ENCODE measurements at places on chromosomes 11 and 22.

GRCh38 chr11:127965939-127966668 lies 621.3 kb downstream of the ETS1 start:
- DNase-seq = no peak

DNA sequence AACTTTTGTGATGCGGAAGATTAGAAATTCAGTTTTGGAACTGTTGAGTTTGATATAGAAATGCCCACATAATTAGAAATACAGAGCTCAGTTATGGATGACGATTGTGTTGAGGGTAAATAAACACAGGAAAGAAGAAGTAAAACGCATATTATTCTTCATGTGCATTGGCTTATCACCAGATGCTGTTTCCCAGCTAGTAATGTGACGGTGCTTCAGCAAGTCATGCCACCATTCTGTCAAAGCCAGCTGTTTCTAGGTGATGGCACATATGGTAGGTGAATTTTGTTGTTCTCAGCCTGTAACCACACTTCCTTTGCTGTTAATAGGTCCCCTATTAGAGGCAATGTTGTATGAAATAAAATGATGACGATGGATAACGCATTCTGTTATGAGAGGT lies 68.9 kb downstream of the C11orf65 start:
- DNase-seq = no peak

DNA sequence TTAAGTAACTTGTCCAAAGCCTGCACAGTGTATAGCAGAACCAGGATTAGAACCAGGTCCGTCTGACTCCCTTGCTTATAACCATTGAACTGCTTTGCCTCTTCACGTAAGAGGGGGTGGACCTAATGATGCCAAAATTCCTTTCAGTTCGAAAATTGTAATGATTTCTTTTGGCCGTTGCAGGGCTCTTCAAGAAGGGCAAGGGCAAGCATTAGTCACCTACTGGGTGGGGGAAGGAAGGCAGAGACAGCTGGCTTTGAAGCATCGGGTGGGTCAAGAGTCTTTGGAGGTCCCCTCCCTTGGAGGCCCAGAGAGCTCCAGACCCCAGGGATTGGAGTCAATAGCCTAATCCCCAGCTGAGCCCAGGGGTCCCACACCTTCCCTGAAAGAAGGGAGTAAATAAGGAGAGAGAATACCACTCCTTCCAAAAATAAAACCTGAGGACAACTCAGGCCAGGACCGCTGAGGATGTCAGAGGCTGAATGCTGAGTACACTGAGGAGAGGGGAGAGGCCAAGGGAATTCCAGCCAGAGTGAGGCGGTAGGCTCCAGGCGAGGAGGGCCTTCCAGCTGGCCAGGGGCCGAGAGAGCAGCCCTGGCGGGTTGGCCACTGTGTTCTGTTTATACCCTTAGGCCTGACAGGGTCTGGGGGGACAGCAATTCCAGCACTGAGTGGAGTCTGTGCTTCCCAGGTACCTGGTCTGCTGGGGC lies 14.1 kb downstream of the CREB3L1 start:
- no peak for DNase-seq

DNA sequence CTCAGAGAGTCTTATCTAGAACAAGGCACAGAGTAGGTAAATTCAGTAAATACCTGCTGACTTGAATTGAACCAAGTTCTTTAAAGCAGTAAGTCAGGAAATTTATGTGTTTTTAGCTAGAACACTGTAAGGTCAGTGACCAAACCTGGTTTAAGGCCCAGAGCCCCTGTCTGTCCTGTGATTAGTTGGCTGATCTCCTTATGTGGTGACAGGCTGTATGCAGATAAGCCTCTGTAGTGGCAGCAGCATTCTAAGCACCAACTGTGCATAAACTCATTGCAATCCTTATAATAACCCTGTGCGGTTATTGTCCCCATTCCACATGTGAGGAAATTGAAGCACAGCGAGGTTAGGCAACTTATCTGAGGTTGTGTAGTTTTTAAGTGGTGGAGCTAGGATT lies 40.5 kb downstream of the FBXO7 start:
- DNase-seq = no peak

GRCh38 chr11:110973401-110973980 lies 261.3 kb upstream of the ARHGAP20 start:
- DNase-seq = no peak

- DNase-seq = no peak
Measured at GRCh38 chr11:78830277-78830819, 255.7 kb upstream of the NARS2 start.
